ENCODE measurements at places on chromosomes 12 and 14.

DNA sequence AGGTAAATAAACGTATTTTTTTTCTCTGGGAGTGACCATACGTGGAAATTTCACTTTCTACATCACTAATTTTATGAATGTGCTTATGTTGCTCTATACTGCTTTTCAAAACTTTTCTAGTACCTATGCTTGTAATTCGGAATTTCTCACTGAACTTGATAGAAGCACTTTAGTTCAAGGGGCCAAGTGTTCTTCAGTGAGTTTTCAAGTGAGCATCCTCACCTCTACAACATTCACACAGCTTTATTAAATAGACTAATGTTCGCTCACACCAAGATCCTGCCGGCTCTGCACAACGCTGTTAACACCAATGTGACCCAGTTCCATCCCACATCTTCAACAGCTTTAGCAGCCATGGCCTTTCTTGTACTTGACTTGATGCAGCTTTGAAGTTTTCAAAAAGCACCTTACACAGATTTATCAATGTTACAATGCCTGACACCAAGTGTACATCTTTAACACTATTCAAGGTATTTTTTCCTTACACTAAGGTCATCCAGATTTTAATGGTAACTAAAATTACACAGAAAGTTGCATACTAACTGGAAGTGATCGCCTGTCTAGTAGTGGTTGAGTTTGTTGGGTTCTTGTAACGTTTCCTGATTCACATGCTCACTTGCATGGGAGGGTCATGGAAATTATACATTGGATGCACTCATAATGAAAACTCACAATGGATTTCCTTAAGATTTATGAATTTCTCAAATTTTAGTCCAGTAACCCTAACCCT is 4.5 kb downstream of the UBC start:
- DNase-seq: no peak

- DNase-seq: no peak
Measured at GRCh38 chr12:123483602-123484248, 25.8 kb downstream of the SNRNP35 start.

- DNase-seq: no peak
Measured at GRCh38 chr14:61470261-61470960, 149.0 kb downstream of the PRKCH start.

GRCh38 chr12:112711507-112711906 is 80.0 kb upstream of the RPH3A start:
- DNase-seq: no peak

DNA sequence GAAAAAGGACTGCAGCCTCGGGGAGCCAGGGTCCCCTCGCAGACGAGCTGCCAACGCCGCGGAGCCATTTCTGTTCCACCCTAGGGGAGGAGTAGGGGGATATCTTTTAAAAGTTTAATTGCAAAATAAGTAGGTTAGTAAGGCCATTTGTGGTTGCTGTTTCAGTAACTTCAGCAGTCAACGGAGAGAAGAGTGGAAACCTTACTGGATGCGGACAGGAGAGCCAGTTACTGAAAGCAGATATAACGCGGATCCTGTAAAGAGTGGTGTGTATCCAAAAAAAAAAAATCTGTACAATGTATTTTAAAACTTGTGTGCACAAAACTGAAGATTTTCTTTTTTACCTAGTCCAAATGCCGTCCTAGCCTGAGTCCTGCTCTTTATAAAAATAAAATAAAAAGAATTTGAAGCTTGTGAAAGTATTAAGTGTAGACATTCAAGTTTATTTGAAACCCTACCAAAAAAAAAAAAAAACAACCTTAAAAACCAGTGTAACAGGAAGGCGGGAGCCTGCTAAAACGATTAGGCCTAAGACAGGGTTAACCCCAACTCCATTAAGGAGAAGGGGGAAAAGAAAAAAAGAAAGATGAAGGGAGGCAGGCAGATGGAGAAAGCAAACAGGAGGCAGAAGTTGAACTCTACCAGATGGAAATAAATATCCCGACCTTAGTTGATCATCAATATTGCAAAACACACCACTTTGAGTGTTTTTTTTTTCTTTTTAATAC is 1.0 kb upstream of the BTG1 start:
- no peak for DNase-seq

DNA sequence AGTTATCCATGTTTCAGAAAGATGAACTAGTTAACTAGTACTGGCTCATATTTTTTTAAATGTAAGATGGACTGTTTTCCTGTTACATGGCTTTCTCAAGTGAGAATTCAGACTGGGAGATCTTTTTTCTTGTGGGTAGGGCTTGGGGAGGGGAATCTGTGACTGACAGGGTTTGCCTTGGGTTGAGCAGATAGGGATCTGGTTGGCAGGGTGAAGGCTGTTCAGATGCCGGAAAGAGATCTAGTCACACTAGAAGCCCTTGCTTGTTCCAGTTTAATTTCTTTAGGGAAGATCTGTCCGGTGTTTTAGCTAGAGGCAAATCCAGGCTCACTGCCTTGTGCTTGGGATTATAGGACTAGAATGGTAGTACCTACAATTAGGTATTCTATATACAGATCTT is 63.2 kb downstream of the FBXO33 start:
- no peak for DNase-seq

GRCh38 chr14:79605849-79606248 is 605.5 kb downstream of the DIO2 start:
- DNase-seq: no peak

- DNase-seq: no peak
Measured at GRCh38 chr12:94832780-94833681, 170.5 kb downstream of the NDUFA12 start.

DNA sequence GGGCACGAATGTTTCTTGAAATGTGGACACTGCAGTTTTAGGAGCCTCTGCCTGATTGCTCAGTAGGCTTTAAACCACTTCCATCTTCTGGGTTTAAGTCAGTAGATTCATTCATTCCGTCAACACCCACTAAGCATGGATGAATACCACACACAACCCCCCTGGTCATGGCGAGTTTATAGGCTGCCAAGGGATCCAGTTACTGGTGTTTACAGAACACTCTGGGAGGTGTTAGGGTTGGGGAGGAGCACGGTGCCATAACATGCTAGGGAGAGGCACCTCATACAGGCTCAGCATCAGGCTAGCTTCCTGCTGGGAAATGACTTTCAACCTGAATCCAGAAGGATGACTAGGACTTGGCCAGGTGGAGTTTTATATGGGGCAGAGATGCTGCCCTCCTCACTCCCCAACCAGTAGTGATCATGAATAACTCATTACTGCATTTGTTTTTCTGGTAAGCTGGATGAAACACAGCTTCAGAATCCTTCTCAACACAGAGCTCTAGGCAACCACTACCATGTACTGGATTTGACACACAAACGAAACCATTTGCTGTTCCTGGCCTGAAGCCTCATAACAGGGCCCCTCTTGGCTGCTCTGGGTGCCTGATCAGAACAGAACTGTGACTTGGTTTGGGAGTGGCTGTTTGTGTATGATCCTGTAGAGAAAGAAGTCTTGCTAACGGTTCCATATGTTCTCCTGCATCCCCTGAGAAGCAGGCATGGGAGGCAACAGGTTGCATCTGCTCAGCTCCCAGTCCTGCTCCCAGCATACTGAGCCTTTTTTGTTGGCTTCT is 47.9 kb downstream of the FBXW8 start:
- DNase-seq: no peak

DNA sequence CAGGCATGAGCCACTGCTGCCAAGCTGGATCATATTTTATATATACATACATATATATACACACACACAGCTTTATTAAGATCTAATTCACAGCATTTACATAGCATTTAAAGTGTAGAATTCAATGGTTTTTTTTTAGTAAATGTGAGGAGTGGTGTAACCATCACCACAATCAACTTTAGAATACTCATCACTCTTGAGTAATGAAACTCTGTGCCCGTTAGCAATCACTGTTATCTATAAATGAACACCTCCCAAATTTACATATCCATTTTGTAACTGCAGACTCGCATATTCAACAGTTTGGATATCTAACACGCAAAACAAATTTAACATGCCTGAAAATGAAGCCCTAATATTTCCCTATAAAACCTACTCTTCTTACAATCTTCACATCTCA is 90.9 kb downstream of the PPP1R12A start:
- no peak for DNase-seq

DNA sequence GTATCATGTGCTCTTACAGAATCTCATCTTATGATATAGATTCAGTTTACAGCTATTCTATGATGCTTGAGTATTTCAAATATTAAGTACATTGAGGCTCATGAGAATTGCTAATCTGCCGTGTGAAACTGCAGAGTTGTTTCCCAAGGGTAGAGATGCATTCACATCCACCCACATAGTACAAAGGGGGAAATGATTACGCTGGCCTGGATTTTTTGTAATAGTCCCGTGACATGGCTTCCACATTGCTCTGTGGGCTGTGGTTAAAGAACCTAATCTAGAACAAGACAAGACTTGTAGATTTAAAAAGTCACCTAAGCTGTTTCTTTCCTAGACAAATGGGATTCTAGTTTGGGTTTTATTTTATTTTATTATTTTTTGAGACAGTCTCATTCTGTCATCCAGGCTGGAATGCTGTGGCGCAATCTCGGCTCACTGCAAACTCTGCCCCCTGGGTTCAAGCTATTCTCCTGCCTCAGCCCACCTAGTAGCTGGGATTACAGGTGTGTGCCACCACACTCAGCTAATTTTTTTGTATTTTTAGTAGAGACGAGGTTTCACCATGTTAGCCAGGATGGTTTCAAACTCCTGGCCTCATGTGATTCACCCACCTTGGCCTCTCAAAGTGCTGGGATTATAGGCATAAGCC is 13.0 kb upstream of the RIOX1 start:
- no peak for DNase-seq

DNA sequence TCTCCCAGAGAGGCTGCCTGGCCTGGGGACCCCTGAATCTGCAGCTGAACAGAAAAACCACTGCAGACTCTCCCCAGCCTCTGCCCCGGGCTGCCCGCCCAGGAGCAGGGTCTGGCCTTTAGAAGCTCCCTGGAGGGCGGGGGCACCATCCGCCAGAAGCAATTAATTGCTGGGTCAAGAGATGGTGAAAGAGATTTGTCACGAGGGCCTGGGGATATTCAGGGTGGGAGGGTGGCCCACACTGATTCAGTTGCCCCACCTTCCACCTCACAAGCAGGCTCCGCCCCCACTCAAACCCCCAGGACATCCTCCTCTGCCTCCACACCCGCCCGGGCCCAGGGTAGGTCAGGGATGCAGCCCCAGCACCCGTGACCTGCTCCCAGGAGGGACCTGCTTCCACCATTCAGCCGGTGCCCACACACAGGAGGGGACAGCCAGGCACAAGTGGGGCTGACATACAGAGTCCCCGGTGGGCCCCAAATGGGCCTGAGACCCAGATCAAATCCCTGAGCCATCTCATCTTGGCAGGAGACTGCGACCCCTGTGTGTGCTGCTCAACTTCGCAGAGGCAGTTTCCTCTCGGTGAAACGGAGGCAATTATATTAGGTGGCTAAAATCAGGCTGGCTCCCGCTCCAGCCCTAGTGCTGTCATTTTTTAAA is 23.0 kb downstream of the NCOR2 start:
- no peak for DNase-seq

GRCh38 chr12:2013527-2014223 is 9.4 kb upstream of the DCP1B start:
- no peak for DNase-seq

GRCh38 chr14:101476916-101477553 is 84.3 kb upstream of the DIO3 start:
- DNase-seq: no peak

- DNase-seq: no peak
Measured at GRCh38 chr14:67491285-67491684, 2.8 kb upstream of the TMEM229B start.

DNA sequence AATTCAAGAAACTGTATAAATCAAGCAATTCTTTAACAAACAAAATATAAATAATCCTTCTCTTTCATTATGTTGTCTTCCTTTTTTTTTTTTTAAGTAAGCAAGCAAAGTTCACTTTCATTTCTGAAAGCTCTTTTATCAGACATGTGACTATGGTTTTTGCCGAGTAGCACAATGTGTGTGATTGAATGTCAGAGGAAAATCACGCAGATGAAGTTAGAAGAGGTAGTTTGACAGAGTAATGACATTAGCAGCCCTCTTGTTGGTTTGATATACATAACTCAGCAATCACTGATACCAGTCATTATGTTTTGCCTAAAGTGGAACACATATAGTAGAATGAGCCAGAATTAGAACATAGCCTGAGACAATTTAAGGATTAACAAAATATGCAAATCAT is 19.0 kb downstream of the ALX1 start:
- no peak for DNase-seq

DNA sequence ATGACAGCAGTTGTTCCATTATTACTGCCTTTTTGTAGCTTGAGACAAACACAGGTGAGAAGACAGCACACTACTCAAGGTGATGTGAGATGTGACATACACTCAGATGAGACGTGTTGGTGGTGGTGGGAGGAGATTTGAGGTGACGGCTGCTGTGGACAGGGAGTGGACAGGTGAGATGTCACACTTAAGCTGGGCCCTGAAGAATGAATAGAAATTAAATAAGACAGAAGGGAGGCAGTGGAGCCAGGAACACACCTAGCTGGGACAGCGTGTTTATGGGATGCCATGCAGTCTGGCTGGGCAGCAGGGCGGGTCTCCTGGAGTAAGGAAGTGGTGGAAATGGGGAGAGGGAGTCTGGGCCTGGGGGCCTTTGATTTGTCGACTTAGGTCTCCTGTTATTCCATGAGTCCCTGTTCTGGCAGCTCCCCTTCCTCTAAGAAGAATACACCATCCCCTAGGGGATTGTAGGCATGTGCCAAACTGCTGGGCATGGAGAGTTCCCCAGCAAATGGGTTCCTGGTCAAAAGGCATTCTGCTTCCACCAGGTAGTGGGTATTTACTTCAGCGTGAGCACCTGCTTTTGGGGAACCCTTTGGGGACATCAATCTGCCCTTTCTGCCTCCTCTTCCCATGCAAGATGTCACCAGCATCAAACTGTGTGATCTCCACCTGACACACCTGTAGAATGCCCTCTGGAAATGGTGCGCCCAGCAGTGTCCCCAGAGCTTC is 71.2 kb upstream of the ESRRB start:
- DNase-seq: no peak

DNA sequence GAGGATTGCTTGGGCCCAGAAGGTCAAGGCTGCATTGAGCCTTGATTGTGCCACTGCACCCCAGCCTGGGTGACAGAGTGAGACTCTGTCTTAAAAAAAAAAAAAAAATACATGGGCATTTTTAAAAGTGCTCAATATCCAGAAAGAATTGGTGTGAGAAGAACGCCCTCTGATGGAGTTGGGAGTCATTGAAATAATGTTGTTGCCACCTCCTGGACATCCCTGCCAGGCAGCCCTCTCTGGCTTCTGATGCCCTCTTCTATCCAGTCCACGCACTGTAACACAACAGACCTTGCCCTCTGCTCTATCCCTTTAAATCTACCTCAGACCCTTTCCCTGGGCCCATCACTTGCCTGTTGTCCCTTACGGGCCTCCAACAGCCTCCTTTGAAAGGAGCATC is 4.9 kb downstream of the PTGDR start:
- DNase-seq: no peak

DNA sequence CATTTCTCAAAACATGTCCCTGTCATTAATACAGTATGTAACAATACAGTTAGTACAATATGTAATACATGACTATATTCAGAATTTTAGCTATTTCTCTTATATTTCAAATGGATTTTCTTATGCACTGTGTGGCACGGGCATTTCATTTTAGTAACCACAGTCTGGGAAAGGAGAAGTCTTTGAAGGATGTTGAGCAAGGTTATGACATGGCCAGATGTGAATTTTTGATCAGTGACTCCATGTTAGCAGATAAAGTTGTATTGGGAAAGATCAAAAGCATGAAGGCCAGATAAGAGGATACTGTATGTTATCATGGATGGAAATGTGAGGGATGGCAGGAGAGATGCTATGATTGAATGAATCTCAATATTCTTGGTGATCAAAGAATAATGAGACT is 285.2 kb downstream of the NAV3 start:
- no peak for DNase-seq
